NCI-H748 treated with DMSO at 0.1 percent for 48 hours (cell line): ENCODE measurements at places on chromosomes 11 and 22.

DNA sequence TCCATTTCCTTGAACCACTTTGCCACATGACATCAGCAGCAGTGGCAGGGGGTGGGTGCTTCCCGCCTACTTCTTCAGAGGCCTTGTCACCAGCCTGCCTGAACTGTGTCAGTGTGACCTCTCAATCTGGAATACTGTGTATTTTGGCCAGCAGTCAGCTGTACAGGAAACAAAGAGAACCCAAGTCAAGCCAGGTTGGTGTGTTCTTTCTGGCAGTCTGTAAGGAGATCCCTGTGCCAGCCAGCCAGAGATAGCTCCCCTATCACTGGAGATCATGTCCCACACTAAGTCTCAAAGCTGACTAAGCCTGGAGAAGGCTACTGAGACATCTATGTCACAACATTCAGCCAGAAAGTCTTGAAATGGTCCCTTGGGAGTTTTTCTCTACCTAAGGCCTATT is 142.1 kb downstream of the TRPC6 start:
- no peak for DNase-seq

- DNase-seq, result no peak
These were observed 257.7 kb upstream of the PLET1 start for GRCh38 chr11:112518371-112518770.

- DNase-seq, result no peak
These were observed 9.4 kb upstream of the SF1 start for GRCh38 chr11:64787526-64788320.

- DNase-seq, result no peak
These were observed 13.6 kb downstream of the RNF185 start for GRCh38 chr22:31173386-31174145.

DNA sequence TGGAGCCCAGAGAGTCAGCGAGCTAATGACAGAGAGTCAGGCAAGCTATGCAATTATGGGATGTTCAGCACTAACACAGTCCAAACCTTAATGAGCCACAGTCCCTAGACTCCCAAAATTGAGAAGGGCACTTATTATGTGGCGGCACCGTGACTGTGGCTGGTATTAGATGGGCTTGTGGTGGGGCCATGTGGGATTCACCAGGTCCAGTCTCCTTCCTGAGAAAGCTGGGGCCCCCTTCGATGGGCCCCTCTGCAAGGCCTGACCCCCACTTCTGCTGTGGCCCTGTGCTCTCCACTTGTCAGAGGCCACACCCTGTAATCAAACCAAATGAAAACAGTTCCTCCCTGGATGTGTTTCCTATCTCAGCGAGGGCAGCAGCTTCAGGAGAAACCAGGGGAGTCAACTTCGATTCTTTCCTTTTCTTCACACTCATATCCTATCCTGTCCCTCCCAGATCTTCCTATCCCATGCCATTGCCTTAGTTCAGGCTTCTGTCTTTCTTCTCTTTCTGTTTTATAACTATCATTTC is 42.9 kb downstream of the INSC start:
- no peak for DNase-seq

- DNase-seq, result no peak
These were observed 387.0 kb downstream of the SHANK2 start for GRCh38 chr11:70865356-70865755.

DNA sequence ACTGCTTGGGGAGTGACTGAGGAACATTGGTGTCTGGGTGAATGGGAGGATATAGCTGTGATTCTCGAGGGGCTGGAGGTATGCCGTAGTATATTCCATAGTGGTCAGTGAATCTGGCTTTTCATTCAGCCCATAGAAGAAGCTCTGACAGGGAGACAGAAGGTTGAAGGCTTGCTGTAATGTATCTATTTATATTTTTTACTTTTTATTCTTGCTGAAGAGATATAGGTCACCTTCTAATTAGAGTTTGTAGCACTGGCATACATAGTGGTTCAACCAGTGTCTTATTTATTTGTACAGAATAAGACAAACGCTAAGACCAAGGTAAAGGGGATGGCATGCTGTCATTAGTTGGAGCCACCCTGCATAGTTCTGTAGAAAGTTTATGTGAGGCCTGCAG is 10.0 kb downstream of the TRIM44 start:
- no peak for DNase-seq

DNA sequence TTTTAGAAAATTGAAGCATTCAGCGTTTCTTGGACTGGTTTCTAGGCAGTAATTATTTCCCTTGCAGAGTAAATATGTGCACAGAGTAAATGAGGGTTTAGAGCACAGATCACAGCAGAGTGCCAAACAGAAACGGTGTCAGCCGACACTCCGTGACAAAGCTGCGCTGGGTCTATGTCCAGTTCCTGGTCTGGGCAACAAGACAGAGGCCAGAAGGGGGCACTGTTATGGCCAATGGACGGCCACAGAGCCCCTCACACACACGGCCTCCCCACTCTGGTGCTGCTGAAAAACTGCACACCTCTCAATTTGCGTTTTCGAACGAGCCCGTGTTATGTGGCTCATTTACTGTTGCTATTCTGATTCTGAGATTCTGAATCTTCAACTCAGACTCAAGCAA is 180.7 kb downstream of the MPPED1 start:
- DNase-seq, result peak; percentile 54

DNA sequence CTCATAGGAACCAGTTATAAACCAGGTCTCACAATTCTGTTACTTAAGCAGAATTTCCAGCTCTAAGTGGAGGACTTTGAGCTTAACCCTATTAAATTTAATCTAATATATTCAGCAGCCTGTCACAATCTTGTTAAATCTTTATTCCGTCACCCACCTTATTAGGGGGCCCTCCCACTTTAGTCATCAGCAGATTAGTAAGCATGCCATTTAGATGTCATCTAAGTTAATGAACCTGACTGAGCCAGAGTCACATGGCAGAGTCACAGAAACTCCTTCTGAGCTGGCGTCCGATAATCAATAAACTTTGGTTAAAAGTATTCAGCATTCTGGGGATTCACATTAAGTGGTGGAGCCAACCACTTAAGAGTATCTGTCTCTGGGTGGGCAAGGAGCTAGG is 35.1 kb downstream of the TTC12 start:
- no peak for DNase-seq

GRCh38 chr11:111693224-111693937 is 72.8 kb downstream of the PPP2R1B start:
- no peak for DNase-seq

DNA sequence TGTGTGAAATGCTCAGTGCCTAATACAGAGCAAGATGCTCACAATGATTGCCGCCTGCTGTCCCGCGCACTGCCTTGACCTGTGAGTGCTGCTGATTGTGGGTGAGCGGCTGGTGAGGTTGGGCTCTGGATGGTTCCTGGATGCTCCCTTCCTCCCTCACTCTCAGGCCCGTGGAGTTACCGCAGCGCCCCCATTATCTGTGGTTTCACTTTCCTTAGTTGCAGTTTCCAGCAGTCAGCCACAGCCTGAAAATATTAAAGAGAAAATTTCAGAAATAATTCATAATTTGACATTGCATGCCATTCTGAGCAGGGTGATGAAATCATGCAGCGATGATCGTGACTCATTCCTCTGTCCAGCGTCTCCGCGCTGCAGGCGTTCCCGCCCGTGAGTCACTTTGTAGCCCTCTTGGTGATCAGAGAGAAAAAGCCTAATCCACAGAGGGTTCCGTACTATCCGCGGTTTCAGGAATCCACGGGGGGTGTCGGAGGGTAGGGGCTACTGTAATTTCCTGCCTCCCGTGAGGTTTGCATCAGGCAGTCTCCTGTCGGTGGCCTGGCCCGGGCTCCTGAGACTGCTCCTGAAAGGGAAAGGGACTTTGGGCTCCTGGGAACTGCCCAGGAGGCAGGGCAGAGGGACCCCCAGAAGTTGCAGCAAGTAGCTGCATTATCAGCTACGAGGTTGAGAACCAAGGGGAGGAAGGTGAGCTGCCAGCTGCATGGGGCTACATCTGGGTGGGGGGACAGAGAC is 10.6 kb downstream of the RPL3 start:
- no peak for DNase-seq

- DNase-seq, result no peak
These were observed 55.9 kb downstream of the SEZ6L start for GRCh38 chr22:26225207-26225606.

DNA sequence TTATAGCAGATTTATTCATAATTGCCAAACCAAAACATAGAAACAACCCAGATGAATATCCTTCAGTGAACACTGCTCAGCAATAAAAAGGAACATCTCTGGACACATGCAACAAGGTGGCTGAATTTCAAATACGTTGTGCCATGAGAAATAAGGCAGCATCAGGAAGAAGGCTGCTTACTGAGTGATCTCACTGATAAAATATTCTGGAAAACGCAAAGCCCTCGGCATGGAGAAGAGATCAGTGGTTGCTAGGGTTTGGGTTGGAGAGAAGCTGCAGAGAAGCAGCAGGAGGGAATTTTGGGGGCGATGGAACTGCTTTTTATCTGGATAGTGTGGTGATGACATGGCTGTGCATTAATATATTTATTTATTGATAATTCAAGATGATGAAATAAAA is 11.0 kb upstream of the SHANK2 start:
- DNase-seq, result no peak

- no peak for DNase-seq
These were observed 755.6 kb upstream of the ANO3 start for GRCh38 chr11:25576320-25576719.

GRCh38 chr11:117502779-117503100 is 175.1 kb downstream of the CEP164 start:
- no peak for DNase-seq

- no peak for DNase-seq
These were observed 40.6 kb downstream of the MN1 start for GRCh38 chr22:27761000-27761399.

DNA sequence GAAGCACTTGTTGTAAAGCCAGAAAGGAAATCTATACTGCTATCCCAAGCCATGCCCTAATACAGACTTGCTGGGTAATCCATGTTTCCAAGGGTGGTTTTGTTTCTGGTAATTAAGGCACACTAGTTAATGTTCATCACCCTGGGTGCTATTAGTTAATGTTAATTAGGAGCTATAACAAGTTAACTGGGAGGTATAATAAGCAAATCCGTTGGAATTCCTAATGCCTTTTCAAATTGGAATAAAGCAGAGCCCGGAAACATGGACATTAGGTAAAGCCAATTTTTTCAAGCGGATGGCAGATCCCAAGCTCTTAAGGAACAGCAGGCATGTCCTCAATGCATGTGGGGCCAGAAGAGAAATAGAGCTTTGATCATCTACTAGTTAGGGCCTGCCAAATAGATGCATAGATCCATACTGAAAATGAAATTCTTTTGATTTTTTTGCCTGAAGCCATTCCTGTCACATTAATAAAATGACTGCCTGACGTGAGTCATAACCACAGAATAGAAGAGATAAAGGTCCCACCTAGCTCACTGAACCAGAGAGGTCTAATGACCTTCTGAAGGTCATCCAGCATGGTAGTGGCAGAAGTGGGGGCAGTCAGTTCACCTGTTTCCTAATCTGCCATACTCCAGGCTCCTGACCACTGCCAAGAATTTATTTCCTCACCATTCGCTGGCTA is 28.5 kb upstream of the CCDC34 start:
- no peak for DNase-seq

DNA sequence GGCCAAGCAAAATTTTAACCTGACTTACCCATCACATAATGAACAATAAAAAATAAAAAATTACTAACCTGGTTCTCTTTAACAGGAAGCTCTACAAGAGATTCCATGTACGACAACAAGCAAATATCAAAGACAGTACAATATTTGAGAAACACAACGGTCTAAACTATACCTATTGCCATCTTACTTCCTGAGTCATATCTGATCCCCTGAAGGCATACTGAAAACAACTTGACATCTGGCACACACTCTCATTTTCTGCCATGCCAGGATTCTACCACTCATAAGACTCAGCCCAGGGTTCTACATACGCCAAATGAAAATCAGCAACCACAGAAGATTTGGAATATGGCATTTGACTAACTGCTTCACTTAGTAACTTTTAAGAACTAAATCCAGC is 13.8 kb downstream of the DENND5A start:
- DNase-seq, result no peak

- DNase-seq, result no peak
These were observed 84.9 kb downstream of the TRPC6 start for GRCh38 chr11:101498891-101499290.

DNA sequence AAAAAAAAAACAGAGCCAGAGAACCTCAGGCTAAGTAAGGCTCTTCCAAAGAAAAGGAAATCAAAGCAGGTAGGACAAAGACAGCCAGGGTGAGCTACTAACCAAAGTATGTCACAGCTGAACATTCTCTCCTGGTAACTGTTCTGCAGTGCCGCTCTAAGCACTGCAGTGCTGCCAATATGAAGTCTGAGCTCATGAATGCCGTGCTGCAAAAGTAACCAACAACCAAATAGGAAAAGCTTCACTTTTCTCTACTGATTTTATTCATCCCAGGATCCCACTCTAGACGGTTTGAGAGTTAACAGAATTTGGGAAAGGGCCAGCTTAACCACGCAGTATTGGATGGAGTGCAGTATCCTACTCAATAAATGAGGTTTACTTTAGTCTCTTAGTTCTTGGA is 3.5 kb downstream of the SIK3 start:
- no peak for DNase-seq

DNA sequence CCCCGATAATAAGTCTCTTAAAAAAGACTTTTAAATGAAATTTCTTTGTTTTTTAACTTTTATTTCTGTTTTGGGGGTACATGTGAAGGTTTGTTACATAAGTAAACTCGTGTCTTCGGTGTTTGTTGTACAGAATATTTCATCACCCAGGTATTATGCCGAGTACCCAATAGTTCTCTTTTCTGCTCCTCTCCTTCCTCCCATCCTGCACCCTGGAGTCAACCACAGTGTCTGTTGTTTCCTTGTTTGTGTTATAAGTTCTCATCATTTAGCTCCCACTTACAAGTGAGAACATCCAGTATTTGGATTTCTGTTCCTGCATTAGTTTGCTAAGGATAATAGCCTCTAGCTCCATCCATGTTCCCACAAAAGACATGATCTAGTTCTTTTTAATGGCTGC is 1.6 kb upstream of the GSTP1 start:
- no peak for DNase-seq

DNA sequence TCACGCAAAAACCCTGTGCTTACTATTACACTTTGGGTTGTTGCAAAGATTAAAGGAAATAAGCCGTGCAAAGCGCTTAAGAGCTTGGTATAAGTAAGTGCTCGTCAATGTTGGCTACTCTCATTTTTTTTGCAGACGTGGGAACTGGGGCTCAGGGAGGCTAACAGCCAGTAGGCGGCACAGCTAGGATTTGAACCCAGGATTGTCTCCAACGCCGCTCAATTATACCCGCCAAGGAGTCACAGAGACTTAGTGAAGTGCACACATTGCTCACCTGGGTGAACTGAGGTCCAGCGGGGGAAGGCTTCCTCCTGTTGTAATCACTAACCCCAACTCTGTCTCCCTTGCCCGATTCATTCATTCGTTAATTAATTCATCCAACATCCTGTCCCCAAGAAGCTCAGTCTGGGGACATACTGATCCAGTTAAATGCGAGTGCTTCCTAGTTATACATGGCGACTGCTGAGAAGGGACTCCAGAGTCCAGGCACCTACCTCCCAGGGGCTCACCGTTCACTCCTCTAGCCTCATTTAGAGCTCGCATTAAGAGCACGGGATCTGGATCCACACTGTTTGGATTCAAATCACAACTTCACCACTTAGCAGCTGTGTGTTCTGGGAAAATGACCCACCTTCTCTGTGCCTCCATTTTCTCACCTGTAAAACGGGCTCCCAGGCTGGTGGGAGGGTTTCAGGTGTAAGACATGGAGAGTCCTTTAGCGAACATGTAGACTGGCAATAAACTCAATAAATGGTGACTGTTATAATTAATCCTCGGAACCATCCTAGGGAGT is 838 bp upstream of the MTFP1 start:
- DNase-seq, result no peak
